ENCODE measurements at places on chromosomes 3 and 15.

- no peak for DNase-seq
Measured at GRCh38 chr3:52436500-52437149, 8.3 kb downstream of the SEMA3G start.

GRCh38 chr15:73052653-73053397 lies 562 bp downstream of the NEO1 start:
- DNase-seq = no peak

GRCh38 chr3:188439080-188439479 lies 285.1 kb downstream of the LPP start:
- peak; percentile 7 for DNase-seq

GRCh38 chr3:172608575-172608974 lies 85.3 kb upstream of the TNFSF10 start:
- DNase-seq = no peak

- DNase-seq = no peak
Measured at GRCh38 chr15:72809329-72809728, 25.8 kb upstream of the ADPGK start.

GRCh38 chr15:29451201-29451781 lies 181.7 kb upstream of the NSMCE3 start:
- no peak for DNase-seq

- DNase-seq = no peak
Measured at GRCh38 chr3:12381199-12381598, 92.3 kb downstream of the PPARG start.

DNA sequence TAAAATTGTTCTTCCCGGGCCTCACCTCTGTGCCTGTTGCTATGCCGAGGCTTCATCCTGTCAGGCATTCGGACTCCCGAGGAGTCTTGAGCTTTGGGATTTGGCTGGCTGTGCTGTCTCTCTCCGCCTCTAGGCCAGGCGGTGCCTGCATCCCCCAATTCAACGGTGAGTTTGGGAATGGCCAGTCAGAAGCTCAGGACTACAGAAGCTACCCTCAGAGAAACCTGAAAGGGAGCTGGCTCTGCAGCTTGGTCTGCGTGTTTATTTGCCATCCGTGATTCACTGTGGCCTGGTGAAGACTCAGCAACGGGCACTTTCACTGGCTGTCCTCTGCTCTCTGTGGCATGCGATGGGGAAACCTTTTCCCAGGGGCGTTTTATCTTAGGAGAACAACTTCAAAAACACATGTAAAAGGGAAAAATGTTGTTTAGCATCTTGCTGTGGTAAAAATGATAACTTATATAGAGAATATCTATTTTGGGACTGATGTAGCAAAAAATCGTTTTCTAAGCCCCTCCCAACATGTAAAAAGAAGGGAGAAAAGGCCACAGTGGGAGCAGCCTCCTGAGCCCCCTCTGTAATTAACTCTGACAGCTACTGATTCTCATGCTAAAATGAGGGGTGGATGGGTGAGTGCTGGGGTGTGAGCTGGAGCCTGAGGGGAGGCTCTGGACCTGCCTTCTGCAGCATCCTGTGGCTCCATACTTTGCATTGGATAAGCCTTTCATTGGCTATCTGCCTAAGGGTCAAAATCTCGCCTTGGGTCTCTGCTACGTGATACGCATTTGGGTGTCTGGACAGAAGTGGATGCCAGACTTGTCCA lies 103.4 kb upstream of the KLHL25 start:
- no peak for DNase-seq

GRCh38 chr3:9730657-9731205 lies 804 bp upstream of the BRPF1 start:
- no peak for DNase-seq

DNA sequence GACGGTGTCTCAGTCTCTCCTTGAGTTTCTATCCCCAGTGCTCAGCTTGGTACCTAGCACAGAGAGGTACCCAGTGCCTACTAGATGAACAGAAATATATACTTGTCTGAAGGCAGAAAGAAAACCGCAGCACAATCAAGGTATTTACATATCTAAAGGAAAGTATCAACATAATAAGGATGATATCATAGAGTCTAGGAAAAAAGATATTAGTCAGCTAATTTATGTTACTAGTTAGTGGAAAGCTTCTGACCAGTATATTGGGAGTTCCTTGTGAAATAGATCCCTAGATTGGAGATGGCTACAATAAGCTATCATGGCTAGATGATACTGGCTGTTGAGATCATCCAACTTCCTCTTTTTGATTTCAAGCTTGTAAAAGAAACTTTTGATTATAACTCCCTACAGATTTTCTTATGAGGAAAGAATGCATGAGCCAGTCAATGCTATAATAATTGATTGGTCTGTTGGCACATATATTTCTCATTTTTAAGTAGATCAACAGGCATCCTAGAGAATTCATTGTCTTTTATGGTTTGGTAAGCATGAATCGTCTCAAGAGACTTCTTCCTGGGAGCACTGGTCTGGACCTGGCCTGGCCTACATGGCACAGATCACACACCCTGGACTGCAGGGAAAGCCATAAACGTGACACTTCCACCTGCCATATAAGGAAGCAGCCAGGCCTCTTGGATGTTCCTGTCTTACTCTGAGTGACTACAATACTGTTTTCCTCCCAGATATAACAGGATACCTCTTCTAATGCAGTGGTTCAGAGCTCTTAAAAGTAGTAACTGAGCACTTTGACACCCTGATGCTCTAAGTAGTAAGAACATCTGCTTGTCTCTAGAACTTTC lies 60.7 kb downstream of the IMPG2 start:
- no peak for DNase-seq

- DNase-seq = no peak
Measured at GRCh38 chr3:124812291-124813265, 74.6 kb downstream of the ITGB5 start.
